Pancreas (tissue), 10 donors: ENCODE measurements at places on chromosomes 12 and 14. TPM values are rescaled to one million over a fixed set of nuclear protein-coding genes. Genes with fewer than 3 reads are reported as not detected.

HCAR2 gene
- total RNA-seq = 0.25 TPM

MUCL1 gene
- total RNA-seq = not detected

PTGER2 gene
- not detected for total RNA-seq

USP5 gene
- total RNA-seq = 17.8 TPM

- no peak for DNase-seq
These were observed 127.4 kb downstream of the CALM1 start for GRCh38 chr14:90523961-90524875.

- no peak for DNase-seq
These were observed 257.4 kb upstream of the NOVA1 start for GRCh38 chr14:26855077-26855753.

- DNase-seq = no peak
These were observed 326.7 kb downstream of the DPF3 start for GRCh38 chr14:72567226-72567625.

DNA sequence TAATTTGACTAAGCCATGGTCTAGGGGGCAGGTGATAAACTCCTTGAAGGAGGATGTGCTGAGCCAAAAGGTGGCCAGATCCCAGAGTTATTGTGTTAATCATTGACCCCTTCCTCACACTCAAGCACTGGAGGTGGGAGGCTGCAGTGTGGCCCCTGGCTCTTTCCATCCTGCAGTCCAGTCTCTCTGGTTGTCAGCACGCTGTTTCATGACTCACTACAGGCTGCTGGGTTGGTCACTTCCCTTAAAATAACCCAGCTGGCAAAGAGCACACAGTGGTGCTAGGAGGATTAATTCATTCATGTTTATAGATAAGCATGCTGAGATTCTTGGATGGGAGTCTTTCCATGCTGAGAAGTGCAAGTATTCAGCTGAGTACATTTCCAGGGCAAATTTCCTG is 228.9 kb downstream of the ANO2 start:
- no peak for DNase-seq

- DNase-seq = no peak
These were observed 167.2 kb downstream of the CAPZA3 start for GRCh38 chr12:18905134-18905533.

DNA sequence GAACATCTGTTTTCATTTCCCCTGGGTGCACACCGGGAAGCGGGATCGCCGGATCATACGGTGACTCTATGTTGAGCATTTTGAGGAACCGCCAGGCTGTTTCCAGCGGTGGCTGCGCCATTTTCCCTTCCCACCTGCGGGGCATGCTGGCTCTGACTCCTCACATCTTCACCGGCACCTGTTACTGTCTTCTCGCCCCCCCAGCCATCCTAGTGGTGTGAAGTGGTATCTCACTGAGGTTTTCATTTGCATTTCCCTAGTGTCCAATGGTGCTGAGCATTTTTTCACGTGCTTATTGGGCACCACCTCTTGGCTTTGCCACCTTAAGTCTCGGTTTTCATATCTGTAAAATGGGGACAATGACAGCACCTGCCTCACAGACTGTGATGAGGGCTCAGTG is 44.1 kb upstream of the EML1 start:
- DNase-seq = no peak

GRCh38 chr12:58034311-58034710 is 92.9 kb downstream of the ATP23 start:
- no peak for DNase-seq

- DNase-seq = no peak
These were observed 79.9 kb upstream of the SSTR1 start for GRCh38 chr14:38127784-38128183.
